Stimulated activated CD4-positive, alpha-beta T cell treated with anti-CD3 and anti-CD28 coated beads, TNF-alpha, amount 100 ng/mL, for 48 hours (primary cell): ENCODE measurements at places on chromosomes 5 and 9.

DNA sequence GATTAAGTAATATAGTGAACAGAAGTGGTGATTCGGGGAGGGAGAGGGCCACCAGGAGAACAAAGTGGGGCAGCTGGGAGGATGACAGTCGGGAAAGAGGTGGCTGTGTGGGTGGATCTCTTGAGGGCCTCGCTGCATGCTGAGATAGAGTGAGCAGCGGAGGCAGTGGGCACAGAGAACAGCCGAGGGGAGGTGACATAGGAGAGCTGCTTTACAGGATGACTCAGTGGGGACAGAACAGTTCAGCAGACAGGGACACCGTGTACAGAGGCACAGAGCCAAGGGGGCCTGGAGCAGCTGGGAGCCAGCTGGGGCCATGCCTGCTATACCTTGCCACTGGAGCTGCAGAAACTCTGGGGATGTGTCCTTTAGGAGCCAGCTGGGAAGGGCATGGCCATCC is 273.9 kb downstream of the GADD45G start:
- no peak for DNase-seq

DNA sequence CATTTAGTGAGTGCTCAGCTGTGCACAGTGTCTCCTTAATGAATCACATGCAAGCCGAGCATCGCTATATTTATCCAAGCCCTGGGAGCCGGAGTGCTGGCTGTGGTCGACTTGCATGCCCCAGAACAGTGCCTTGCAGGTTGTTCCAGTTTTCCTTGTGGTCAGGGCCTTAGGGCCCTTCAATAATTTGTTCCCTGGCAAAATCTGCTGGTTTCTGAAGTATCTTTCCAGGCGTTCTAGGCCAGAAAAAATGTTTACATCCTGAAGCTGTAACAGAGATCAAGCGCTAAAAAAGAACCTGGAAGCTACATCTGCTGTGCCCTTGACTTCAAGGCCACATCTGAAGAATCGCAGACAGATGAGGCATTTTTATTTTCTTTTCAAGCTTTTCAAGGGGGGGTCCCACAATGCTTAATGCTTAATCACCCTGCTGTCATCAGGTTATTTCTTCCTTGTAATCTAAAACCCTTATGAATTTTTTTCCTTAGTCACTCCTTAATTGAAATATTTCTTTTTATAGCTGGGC is 105.8 kb downstream of the DOCK2 start:
- no peak for DNase-seq

DNA sequence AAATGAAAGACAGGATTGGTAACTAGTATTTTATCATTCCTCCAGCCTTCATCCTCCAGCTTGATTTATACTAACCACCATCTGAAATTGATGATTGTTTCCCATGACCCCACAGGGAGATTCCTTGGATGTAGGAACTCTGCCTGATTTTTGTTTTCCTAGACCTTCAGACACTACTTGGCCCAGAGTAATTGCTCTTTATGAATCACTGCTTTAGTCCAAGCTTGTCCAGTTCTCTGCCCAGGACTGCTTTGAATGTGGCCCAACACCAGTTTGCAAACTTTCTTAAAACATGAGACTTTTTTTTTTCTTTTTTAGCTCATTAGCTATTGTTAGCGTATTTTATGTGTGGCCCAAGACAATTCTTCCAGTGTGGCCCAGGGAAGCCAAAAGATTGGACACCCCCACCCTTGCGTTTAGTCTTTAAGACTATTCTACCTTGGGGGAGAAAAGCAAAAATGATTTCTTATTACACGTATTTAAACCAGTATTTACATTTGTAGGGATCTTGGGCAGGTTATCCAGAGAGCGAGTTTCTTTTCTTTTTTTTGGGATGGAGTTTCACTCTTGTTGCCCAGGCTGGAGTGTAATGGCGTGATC is 18.4 kb downstream of the BASP1 start:
- no peak for DNase-seq

- DNase-seq = no peak
Measured at GRCh38 chr5:112793201-112793600, 55.5 kb downstream of the APC start.

DNA sequence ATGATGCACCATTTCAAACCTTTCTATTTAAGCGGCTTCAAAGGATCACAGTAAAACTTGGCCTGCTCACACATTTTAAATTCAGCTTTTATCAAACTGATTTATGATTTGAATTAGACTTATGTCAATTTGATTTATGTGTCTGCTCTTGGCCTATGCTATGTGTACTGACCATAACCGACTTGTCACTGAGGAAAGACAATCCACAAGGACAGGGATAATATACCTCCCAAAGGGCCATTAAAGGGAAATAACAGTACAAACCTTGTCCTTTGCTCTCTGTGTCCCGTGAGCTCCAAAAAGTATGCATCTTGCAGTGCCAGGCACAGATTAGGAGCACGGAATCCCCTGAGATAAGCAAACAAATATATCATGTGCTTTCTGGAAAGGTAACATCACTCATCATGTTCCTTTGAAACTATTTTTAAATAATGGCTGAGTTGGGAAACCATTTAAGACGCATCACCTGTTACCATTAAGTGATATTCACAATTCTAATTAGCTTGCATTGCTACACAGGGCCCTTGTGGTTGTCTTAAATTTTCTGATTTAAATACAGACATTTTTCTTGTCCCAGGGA is 31.9 kb upstream of the FTMT start:
- DNase-seq = no peak

DNA sequence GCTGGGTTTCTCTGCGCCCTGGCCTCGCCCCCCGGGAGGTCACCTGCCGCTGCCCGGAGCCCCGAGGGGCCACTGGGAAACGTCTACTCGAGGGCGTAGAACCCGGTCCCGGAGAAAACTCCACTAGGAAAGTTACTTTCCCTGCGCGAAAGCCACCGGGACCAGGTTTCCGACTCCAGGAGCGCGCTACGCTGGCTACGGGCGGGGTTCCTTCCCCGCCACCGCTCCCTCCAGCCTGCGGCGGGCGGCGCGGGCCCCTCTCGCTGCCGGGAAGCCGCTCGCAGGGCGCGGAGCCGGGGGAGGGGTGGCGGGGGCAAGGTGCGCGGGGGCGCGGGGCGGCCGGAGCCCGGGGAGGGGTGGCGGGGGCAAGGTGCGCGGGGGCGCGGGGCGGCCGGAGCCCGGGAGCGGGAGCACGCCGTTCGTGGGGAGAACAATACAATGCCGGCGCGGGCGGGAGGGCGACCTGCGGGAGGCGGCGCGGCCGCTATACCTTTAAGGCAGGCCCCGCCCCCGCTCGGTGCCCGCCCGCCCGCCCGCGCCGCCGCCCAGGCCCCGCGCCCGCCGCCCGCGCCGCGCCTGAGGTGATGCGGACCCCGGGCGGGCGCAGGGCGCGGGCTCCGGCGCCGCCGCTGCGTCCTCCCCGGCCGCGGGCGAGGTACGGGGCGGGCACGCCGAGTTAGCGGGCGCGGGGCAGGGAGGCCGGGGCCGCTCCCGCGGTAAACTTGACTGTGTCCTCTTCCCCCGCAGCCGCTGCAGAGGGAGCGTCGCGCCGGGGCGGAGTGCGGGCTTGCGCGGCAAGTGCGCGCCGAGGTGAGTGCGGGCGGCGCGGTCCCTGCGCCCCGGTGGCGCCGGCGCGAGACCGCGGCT is 278.1 kb downstream of the AOPEP start:
- no peak for DNase-seq
